ENCODE measurements at places on chromosomes 7 and 10.

DNA sequence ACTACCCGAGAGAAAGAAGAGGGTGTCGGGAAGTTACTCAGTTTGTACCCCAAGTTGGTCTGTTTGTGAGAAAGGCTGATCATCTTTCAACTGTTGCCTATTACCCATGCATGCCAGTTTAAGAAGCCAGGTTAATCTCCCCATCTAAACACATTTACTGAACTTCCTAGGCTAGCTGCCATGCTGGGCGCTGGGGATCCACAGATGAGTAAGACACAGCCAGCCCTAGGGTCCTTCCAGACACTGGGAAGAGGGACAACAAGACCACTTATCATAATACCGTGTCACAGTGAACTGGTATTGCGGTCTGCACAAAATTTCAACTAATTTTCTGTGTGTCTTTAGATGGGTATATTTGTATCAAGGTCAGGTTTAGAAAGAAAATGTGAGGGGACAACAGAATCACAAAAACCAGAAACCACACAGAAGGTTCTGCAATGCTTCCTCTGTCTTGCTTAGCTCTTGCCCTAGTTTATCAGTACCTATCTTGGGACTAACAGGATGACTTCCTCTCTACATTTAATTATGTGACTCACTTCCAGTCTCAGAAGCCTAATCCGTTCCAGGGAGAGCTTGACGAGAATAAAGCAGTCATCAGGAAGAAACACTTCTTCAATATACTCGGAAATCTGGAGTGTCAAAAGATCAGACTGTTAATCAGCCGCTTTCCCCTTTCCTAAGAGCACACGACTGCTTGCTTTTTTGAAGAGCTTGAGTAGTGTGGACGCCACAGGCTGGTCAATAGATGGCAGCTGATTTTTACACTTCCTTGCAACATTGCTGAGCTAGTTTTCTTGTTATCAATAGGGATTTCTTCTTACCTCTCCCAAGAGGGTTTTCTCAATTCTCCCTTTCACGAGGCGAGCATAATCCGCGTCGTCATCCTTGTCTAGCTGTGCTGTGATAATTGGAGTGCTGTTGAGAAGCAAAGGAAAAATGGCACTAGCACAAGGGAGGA, 45.7 kb downstream of the POLR3A start:
- DNase-seq: no peak

GRCh38 chr7:2814186-2814945, 29.7 kb downstream of the GNA12 start:
- DNase-seq: no peak

DNA sequence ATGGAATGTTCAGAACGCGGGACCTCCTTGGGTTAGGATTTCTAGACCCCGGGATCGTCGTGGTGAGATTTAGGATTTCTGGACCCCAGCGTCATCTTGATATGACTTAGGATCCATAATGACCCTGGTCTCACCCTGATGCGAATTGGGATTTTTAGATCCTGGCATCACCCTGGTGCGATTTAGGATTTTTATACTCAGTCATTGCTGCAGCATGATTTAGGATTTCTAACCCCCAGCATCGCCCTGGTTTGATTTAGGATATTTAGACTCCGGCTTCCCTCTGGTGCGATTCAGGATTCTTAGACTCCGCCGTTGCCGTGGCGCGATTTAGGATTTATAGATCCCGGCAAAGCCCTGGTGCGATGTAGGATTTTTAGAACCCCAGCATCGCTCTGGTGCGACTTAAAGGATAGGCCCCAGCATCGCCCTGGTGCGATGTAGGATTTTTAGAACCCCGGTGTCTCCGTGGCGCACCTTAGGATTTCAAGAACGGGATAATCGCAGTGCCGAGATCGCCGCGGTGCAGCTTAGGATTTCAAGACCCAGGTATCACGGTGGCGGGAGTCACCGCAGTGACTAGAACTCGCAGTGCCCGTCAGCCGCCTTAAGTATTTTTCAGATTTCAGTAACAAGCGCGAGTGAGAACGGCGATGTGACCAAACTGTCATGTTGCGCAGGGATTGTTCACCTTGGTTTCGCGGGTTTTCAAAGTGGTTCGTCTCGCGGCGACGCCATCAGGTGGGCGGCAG, 814 bp downstream of the MEST start:
- no peak for DNase-seq

GRCh38 chr10:91683975-91684374, 51.1 kb upstream of the PPP1R3C start:
- no peak for DNase-seq

GRCh38 chr10:35194906-35195305, 68.3 kb downstream of the CREM start:
- no peak for DNase-seq

DNA sequence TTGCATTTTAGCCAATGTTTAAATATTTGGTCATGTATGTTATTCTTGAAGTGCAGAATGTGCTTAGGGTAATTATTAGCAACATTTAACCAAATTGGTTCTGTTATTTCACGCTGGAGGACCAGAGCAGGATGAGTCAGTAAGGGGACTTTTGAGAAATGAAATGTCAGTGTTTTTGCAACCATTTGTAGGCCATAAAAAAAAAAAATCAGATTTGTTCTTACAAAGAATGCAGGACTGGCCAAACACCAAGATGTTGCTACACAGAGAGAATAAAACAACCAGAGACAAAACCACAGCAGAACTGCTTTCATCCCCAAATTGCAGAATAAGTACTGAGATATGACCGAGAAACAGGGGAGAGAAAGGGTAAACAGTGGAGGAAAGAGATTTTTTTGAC, 62.1 kb downstream of the TPST1 start:
- DNase-seq: no peak

- no peak for DNase-seq
These were observed 35.5 kb upstream of the PPIF start for GRCh38 chr10:79311581-79312407.

- no peak for DNase-seq
These were observed 17.7 kb upstream of the CFAP46 start for GRCh38 chr10:132960071-132960472.

GRCh38 chr7:151632750-151633515, 113.2 kb upstream of the RHEB start:
- peak; percentile 58 for DNase-seq

GRCh38 chr7:147432576-147432975, 1158.0 kb upstream of the C7orf33 start:
- no peak for DNase-seq

DNA sequence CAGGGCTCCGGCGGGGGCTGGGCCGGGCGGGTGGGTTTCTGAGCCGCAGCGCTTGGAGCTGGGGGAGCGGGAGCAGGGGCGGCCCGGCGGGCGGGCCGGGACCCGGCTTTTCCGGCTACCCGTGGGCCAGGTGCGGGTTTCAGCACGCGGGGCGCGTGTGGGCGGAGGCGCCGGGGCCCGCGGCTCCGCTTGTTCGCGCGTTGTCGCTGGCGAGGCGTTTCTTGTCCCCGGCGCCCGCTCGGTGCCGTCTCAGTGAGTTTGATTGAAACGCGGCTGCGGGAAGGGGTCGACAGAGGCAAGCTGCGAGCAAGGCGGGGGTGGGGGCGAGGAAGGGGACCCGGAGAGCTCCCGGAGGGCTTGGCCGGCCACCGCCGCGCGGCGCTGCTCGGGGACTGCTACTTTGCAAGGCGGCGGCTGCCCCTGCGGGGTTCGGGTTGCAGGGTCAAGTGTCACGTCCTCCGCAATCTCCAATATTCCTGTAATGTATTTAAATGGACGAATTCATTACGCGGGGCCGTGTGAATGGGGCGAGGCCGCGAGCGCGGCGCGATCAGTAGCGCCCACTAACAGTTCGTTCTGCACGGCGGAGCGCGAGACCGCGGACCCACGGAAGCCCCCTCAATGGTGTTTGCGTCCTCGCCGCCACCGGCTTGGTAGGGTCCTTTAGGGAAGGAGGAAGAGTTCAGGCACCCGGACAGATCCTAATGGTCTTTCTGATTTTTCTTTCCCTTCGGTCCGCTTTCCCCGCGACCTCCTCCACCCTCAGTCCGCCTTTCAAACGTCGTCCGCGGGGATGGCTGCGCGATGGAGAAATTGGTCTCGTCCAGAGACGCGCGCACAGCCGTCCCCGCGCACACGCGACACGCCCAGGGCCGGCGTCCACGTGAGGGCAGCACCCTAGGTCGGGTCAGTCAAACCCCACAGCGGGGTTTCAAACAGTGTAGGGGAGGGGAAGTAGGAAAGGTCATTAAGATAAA, 76.9 kb downstream of the INSIG1 start:
- DNase-seq: no peak

- DNase-seq: no peak
These were observed 1.3 kb upstream of the CUEDC2 start for GRCh38 chr10:102433619-102434046.

DNA sequence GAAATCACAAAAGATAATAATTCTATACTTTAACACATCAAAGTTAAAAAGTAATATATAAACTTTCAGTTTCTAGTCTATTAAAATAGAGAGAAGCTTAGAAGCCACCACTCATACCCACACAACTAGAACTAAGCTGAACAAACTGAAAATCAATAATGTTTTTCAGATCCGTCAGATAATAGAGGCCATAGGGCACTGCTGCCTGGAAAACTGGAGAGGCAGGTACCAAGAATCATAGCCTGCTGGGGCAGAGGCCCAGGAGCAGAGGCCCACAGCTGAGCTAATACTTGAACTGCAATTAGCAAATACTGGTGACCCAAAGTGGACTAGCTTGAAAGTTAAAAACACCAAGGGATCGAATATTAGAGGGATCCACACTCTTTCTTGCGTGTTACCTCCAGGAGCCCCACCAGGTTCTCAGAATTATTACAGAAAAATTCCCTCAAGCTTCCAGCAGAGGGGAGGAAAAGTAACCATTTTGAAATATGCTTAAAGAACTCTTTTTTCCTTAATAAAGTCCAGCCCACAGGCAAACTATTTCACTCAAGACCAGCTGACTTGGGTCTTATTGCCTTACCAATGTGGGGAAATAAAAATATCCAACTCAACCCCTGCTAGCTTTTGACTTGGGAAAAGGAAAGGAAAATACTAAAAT, 774.1 kb upstream of the IGFBP3 start:
- no peak for DNase-seq

GRCh38 chr10:84352251-84352842, 24.0 kb downstream of the CCSER2 start:
- DNase-seq: peak; percentile 65

DNA sequence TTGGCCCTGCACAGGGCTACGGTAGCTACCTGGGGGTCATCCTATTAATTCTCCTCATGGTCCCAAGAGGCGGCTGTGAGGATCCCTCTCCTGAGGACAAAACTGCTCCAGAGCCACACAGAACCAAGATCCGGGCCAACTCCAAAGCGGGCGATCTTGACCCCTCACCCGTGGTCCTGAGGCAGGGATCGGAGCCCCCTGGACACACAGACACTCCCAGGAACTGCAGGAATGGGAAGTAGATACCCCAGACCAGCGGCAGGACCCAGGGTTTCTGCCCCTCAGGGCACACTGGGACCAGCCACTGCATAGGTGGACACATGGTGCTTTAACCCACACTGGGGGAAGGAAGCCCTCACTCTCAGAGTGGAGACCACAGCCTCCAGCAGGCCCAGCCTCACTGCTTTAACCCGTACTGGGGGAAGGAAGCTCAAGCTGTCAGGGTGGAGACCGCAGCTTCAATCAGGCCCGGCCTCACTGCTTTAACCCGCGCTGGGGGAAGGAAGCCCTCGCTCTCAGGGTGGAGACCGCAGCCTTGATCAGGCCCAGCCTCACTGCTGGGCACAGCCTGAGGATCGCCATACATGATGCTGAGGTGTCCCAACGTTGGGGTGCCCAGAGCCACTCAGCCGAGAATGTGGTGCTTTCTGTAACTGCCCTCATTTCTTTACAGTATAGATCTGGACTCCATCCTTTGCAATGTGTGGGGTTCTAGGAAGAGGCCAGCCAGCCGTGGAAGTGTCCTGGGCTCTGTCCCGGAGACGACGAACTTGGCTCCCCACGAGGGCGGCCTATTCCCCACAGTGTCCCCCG, 60.1 kb downstream of the DIP2C start:
- DNase-seq: no peak

DNA sequence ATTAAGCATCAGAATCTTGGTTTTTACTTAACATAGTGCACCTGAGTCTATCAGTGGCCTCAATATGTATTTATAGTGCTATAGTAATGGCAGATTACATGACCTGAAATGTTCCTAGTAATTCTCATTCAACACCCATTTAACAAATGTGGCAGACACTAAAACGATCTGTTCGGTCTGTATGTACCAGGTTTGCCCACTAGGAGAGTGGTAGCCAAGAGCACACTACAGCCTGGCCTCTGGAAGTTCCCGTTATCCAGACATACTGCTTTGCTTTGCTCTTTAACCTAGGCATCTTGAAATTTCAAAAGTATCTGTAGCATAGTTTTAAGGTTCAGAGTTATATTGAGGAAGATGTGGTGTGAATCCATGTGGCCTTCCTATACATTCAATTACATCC, 395.7 kb upstream of the NRG3 start:
- DNase-seq: no peak

DNA sequence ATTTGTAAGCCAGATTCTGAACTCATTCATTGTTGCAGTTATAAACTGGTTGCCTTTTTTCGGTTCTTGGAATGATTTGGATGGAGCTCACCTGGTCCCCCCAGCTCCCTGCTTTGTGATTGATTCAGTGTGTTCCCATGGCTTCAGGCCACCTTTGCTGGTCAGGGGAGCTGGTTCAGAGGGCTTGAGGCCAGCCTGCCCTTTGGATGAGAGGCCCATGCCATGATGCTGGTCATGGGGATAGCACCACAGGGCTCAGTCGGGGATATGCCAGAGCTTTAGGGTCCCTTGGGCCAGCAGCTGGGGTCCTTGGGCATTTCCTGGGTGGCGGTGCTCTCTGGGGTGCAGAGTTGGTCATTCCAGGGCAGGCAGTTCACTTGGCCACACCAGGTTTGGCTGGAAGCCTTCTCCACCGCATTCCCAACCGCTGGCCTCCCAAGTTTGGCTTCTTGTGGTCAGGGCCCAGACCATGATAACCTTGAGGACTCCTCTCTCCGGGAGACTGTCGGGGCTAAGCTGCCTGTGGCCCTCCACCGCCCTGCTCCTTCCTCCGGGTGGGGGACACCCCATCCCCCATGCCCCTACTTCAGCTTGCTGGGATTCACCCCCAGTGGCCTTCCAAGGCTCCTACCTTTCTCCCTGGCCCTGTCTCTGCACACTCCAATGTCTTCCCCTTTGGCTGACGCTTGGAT, 65.1 kb downstream of the MGMT start:
- no peak for DNase-seq

GRCh38 chr10:2425320-2425719, 642.0 kb upstream of the PFKP start:
- no peak for DNase-seq

DNA sequence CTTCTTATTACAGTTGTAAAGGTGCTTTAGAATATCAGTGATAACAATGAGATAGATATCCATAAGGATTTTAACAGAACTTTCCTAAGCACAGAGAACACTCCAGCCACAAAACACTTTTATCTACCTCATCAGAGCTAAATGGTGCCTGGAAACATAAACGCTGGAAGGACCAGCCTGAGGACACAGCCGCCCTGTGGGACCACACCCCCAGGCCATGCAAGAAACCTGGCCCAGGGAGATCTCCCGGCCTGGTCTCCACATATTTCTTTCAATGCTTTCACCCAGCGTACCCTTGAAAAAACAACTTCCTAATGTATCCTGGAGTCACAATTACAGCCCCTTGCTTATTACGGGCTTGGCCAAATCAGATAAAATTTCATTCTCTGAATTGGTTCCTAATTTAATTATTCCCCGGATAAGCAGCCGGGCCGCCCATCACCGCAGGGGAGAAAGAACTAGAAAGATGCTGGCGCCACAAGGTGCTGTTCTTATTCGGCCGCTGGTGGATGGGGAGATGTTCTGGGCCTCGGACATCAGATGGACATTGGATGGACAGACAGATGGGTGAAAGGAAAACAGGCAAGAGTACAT, 11.8 kb downstream of the CHST15 start:
- no peak for DNase-seq

- no peak for DNase-seq
These were observed 111.2 kb upstream of the BET1 start for GRCh38 chr7:94115316-94115715.
